Right lung (tissue), 10 donors: ENCODE measurements at places on chromosomes 6 and 20.

DNA sequence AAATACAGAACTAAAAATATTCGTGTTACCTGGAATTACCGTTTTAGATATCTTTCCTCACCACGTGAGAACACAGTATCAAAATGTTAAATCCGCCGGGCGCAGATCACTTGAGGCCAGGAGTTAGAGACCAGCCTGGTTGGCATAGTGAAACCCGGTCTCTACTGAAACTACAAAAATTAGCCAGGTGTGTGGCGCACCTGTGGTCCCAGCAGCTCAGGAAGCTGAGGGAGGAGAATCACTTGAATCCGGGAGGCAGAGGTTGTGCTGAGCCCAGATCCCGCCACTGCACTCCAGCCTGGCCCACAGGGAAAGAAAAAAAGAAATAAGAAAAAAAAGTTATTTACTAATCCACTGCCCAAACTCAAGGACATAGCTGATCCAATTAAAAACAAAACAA, 4.8 kb upstream of the DDX43 start:
- DNase-seq, result no peak

GRCh38 chr6:53795702-53796450, 1.1 kb downstream of the LRRC1 start:
- no peak for DNase-seq

DNA sequence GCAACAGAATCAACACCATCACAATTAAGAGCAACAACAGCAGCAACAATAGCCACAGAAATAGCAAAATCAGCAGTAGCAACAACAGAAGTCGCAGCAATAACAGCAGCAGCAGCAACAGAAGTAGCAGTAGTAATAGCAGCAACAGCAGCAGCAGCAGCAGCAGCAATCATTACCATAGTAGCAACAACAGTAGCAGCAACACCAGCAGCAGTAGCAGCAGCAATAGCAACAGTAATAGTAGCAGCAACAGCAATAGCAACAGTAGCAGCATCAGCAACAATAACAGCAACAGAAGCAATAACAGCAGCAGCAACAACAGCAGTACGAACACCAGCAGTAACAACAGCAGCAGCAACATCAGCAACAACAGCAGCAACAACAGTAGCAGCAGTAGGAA, 39.8 kb downstream of the SLC22A2 start:
- no peak for DNase-seq

DNA sequence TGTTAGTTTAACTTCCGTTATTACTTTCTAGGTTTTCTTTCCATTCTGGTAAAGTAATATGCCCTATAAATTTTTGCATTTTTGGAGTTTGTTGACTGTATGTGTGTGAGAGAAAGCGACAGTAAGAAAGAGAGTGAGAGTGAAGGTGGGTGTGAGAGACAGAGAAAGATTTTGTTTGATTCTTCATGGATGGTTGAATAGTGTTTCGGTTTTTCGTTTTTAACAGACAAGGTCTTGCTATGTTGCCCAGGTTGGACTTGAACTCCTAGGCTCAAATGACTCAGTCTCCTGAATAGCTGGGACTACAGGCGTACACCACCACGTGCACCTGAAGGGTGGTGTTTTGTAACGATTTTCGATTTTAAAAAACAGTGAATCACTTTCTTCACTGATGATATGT, 329.1 kb upstream of the RUNX2 start:
- no peak for DNase-seq

DNA sequence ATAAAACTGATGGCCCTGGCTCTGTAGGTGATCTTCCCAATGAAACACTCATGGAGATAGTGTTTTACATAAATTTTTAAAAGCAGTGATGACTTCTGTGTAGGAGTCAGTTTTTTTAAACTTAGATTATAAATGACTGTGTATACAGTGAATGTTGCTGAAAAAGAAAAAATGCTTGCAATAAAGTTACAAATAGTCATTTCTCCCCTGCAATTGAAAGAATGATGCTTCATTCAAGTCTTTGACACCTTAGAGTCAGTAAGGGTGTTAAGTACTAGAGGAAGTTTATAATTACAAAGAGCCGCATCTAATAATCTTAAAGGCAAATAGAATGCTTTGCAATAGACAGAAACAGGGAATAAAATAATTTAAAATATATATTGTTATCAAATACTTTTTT, 27.6 kb downstream of the ZNF292 start:
- no peak for DNase-seq

DNA sequence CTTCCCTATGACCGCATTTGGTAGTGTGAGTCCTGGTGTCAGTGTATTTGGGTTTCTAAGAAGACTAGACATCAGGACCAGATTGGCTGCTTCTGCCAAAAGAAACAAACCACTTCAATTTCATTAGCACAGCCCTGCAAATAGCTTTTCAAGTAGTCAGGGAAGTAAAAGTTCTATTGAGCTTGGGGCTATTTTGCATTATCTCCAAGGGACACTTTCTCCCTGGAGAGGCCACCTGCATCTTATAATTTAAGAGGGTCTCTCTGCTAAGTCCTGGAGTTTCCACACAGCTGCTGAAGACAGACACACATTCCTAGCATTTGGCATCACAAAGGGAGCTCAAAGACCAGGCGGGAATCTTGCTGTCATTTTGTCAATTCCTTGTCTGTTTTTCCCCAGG, 141.2 kb downstream of the BMP2 start:
- no peak for DNase-seq
